ENCODE measurements at places on chromosomes 5 and 9.
A peak's percentile ranks its signal among the peaks of the same experiment; 100 is the strongest.

DNA sequence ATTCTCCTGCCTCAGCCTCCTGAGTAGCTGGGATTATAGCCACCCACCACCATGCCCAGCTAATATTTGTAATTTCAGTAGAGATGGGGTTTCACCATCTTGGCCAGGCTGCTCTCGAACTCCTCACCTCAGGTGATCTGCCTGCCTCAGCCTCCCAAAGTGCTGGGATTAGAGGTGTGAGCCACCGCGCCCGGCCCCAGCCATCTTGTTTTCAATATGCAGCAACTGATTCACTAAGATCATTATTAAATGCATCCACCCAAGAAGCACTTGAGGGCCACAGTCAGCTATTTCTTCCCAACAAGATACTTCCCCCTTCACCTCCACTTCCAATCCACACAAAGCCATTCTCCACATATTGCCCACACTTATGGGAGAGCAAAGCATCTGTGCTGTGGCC is 115.8 kb downstream of the BNC2 start:
- no peak for DNase-seq

DNA sequence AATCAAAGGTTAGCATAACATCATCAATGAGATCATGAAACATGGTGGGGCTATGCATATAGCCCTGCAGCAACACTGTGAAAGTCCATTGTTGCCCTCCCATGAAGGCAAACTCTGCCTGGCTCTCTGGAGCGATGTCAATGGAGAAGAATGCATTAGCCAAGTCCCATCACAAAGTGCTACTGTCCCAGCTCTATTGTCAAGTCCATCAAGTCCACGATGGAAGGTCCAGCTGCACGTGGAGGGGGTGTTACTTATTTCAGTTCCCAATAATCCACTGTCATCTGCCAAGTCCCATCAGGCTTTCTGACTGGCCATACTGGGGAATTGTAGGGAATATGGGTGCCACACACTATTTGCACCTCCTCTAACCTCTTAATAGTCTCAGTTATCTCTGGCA is 10.8 kb downstream of the DMAC1 start:
- no peak for DNase-seq

GRCh38 chr5:169157064-169157463 is 143.9 kb downstream of the SLIT3 start:
- DNase-seq, result no peak

GRCh38 chr5:151612689-151613427 is 21.7 kb upstream of the FAT2 start:
- no peak for DNase-seq

GRCh38 chr9:111838439-111838838 is 43.7 kb upstream of the SHOC1 start:
- no peak for DNase-seq

GRCh38 chr5:30355675-30356074 is 837.8 kb upstream of the CDH6 start:
- DNase-seq, result no peak

- no peak for DNase-seq
These were observed 13.0 kb downstream of the PTGES2 start for GRCh38 chr9:128114326-128115186.

GRCh38 chr5:119347991-119348390 is 7.8 kb upstream of the TNFAIP8 start:
- DNase-seq, result no peak

DNA sequence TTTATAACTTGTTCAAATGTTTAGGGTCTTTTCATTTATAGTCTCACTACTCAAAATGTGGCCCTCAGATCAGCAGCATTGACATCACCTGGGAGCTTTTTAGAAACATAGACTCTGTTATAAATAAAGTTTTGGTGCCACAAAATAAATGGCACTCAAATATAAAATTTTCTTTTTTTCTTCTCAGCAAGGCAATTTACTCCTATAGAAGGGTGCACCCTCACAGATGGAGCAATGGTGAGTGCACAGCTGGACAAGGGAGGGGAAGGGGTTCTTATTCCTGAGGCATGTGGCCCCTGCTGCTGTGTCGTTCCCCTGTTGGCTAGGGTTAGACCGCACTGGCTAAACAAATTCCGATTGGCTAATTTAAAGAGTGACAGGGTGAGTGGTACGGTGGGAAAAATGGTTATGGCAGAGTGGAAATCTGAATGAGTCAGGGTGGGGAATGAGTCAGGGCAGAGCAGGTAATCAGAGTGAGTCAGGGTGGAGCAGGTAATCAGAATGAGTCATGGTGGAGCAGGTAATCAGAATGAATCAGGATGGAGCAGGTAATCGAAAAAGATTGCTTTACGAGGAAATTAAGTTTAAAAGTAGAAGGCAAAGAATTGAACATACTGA is 31.8 kb upstream of the C7 start:
- no peak for DNase-seq

- DNase-seq, result no peak
These were observed 28.1 kb downstream of the GPX3 start for GRCh38 chr5:151048526-151048925.

DNA sequence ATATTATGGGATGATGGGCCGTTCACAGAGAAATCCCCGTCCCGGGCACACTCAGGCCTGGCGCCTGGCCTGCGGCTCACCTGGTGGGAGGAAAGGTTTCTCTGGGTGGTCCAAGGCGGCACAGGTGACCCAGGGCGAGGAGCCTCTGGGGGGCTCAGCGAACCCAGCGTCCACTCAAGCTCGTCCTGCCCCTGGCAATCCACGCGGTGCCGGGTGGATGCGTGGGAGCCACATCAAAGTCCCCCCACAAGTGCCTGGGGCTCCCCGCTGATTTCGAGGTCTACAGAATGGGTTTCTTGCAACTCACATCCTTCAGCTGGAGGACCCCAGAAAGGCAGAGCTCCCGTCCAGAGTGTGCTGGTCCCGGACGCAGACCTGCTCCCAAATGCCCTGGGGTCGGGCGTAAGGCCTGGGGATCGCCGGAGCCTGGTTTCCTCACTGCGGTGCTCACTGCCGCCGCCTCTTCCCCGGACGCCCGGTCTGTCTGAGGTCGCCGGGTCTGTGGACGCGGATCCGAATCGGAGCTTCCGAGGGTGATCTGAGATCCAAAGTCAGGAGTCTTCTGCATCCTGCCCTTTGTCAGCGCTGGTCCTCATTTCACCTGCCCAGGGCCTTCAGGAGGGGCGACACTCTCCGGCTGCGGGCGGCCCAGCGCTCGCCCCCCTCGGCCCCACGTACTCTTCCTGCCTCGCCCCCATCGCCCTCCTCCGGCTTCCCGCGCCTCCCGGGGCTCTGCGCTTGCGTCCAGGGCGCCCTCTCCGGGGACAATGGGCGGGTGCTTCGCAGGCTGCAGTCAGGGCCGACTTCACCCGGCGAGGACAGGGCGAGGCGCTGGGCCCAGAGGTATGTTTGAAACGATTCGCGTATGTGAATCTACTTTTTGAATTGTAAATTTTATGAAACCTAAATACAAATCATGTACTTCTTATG is 20.0 kb upstream of the RUFY1 start:
- peak; percentile 63 for DNase-seq

DNA sequence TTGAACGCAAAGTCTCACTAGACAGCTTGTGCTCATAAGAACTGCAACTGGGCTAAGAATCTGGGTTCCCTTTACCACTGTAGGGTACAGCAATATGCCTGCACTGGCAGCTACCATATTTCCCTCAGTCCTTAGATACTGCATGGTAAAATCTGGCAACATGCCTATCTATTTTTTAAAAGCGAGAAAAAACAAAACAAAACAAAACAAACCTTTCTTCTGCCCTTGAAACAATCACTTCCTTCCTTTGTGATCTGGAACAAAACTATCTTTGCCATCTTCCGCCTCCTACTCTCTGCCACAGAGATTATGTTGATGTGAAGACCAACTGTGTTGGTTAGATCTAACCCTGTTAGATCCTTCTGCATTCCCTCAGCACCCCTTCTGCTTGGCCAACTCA is 242.9 kb downstream of the EBF1 start:
- no peak for DNase-seq

- no peak for DNase-seq
These were observed 76.7 kb upstream of the SYK start for GRCh38 chr9:90724880-90725279.

DNA sequence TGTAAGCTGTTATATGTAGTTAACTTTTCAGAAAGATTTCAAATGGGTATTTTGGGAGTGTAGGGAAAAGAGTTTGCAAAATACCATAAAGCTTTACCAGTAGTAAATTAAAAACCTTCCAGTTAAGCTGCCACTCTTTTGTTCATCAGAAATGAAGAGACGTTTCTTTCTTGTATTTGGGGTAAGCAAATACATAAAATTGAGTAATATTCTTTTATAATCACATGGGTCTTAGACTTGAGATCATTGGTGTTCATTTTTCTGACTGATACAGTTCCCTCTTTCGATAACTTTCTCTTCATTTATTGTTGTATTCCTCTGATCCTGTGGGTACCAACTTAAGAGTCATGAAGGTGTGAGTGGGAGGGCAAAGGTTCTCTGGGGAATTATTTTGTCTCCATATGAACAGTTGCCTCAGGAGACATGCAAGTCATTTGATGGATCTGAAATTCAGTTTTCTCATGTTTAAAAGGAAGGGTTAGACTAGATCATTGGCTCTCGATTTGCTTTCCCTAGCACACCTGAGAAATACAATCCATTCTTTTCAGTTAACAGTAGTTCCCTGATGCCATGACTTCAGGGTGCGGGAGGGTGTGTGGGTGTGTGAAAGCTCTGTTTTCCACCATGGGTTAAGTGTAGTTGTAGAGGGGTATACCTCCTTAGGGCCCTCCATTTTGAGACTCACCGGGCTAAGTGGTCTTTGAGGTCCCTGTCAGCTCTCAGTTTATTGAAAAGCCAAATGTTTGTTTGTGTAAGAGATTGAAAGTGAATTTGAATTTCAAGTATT is 47.7 kb downstream of the CNTRL start:
- no peak for DNase-seq

DNA sequence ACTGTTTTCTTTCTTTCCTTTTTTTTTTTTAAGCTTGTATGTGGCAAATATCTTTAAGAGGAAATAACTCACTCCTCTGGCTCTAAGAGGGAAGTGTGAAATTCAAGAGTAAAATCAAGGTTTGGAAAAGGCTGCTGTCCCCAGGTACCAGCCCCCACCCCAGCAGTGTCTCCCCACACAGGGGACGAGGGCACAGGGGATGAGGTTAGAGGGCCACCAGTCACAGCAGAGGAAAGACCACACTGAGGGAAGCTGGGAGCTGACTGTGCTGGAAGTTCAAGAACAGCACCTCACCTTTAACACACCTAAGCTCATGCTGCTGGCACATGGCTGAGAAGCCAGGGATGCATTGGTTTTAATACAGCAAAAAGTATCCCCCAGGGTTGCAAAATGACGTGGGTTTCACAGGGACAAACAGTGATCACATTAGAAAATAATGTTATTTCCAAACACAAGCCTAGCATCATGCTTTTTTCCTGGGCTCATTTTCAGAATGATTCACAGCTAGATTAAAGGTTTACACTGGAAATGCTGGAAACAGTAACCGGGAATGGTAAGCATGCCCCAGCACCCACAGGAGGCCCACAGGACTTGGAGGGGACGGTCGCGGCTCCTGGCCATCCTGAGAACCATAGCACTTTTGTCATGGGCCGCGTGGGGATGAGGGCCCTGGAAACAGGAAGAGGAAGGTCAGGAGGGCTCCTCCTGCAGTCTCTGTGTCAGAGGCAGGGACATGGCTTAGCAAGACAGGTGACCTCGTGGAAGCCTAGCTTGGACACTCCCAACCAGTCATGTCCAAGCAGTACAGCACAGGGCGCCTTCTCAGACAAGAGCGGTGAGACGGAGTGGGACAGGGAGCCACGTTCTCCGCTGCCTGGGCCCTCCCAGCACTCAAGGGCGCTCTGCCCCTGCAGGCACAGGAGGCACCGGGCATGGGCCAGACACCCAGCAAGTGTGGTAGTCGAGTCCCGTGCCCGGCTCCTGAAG is 6.9 kb downstream of the LPCAT1 start:
- DNase-seq, result peak; percentile 57

- no peak for DNase-seq
These were observed 43.2 kb upstream of the BRINP1 start for GRCh38 chr9:119412399-119412798.
